SJSA1 (cell line): ENCODE measurements at places on chromosomes 1 and 21. TPM values are rescaled to one million over a fixed set of nuclear protein-coding genes. Genes with fewer than 3 reads are reported as not detected.

NGF gene
- 1.3 and 6.0 TPM in 2 replicates for total RNA-seq

GRCh38 chr1:39413902-39414528 lies 77.4 kb upstream of the BMP8A start:
- H3K4me3 ChIP-seq, result no peak overlapping the region
- H3K27ac ChIP-seq, result no peak overlapping the region
- peaks cover 43% of the 10 kb centered on the region for H3K4me1 ChIP-seq
- H3K36me3 ChIP-seq, result peaks cover 75% of the 10 kb centered on the region

DNA sequence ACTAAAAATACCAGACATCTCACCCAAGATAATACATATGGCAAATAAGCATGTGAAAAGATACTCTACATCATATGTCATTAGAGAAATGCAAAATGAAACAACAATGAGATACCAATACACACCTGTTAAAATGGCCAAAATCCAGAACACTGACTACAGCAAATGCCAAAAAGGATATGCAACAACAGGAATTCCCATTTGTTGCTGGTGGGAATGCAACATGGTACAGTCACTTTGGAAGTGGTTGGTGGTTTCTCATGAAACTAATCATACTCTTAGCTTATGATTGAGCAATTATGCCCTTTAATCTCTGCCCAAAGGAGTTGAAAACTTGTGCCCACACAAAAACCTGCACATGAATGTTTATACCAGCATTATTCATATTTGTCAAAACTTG lies 6.4 kb upstream of the RGS2 start:
- no peak overlapping the region for H3K4me3 ChIP-seq

DNA sequence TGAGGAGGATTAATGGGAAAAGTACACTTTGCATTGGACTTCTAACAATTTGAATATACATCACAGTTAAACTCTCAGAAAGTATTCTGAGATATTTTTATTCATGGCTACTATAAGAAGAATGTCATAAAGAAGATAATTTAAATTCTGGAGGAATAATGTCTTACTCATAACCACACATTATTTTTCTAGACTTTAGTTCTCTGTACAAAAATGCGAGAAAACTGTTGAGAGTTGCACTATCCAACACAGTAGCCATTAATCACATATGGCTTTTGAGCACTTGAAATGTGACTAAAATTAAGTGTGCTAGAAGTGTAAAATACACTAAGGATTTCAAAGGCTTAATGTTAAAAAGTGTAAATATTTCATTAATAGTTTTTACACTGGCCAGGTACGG lies 53.8 kb downstream of the CRB1 start:
- DNase-seq, result no peak
- H3K4me1 ChIP-seq, result no peaks in the 10 kb centered on the region
- H3K4me3 ChIP-seq, result no peak overlapping the region
- no peak overlapping the region for H3K27ac ChIP-seq

DNA sequence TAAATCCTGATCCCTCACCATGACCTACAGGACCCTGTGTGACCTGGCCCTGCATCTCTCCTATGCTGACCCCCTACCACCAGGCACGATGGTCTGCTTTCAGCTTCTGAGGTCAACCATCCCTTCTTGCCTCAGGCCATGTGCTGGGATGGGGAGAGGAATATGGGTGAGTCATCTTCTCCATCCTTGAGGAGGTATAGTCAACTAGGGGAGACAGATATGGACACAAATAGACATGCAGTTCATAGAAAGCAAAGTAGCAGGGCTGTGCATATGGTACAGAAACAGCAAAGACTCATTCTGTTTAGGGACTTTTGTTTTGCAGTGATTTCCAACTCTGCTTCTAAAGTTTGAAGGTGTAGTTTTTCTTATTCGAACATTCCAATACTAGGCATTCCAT lies 250.8 kb upstream of the FGGY start:
- H3K36me3 ChIP-seq, result no peaks in the 10 kb centered on the region
- no peaks in the 10 kb centered on the region for H3K27me3 ChIP-seq
- H3K27ac ChIP-seq, result no peak overlapping the region
- peaks cover 6% of the 10 kb centered on the region for H3K4me1 ChIP-seq
- H3K4me3 ChIP-seq, result no peak overlapping the region
- DNase-seq, result no peak
